OCI-M1 (cell line): ENCODE measurements at places on chromosomes 1 and 21.
A peak's percentile ranks its signal among the peaks of the same experiment; 100 is the strongest.

DNA sequence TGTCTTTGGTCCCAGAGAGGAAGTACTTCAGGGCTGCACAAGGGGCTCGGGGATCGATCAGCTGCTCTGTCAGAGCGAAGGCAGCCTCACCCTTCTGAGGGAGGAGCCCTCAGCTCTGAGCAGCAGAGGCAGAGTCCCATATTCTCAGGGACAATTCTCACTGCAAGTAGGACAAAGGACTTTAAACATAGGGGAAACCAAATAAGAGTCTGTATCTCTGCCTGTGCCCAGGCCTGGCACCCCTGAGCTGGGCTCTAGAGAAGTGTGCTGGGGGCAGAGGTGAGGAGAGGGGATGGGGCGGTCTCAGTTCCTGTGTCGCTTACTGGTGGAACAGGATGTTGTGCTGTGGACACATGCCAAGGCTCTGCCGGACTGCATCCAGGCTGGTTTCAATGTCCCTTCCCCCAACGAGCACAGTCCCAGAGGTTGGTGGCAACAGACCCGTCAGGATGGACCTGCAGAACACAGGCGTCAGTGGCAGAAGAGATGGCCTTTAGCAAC, 76.6 kb downstream of the ABCA4 start:
- peak; percentile 61 for DNase-seq

- no peak for DNase-seq
These were observed 35.6 kb upstream of the PCBP3 start for GRCh38 chr21:45607909-45608295.

GRCh38 chr1:222043444-222044292, 301.8 kb upstream of the DUSP10 start:
- DNase-seq, result no peak

DNA sequence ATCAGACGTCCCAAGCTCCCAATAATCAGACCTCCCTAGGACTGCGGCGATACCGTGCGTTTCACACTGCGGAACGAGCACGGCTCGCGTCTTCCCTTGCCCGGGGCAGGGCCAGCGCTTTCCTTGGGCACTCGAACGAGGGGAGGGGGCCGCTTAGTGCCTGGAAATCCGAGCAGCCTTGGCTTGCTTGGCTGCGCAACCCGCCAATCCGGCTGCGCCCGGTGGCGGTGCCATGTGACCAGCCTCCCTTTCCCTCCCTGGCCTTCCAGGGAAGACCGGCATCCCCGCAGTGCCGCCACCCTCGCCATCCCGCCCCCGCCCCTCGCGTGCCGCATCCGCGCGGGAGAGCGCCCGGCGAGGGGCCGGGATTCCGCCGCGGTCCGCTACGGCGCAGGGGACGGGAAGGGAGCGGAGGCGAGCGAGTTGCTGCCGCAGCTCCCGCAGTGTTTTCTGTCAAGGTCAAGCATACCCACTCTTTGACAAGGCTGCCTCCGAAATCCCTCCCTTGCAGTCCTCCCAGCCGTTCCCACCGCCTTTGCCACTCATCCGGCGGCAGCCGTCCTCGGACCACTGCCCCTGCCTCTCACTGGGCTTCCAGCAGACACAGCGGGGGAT, 8.3 kb upstream of the RNF19B start:
- DNase-seq, result no peak

- DNase-seq, result peak; percentile 79
These were observed 12.3 kb upstream of the IFNLR1 start for GRCh38 chr1:24199291-24199900.

GRCh38 chr1:28395181-28395580, 25.6 kb downstream of the PHACTR4 start:
- peak; percentile 88 for DNase-seq
